ENCODE measurements at places on chromosomes 16 and 17. TPM values are rescaled to one million over a fixed set of nuclear protein-coding genes. Genes with fewer than 3 reads are reported as not detected.

The ZNF385C gene
- 11.8 TPM for total RNA-seq

The COX6A2 gene
- 3.9 TPM for total RNA-seq

The TRPV3 gene
- not detected for total RNA-seq

The OTOA gene
- total RNA-seq = 0.68 TPM

The C17orf78 gene
- total RNA-seq = not detected

The ABCA9 gene
- 5.6 TPM for total RNA-seq

The PDE6G gene
- total RNA-seq = not detected

The ATAD5 gene
- total RNA-seq = 2.0 TPM

The DOC2B gene
- 3.0 TPM for total RNA-seq

The SLFN12L gene
- 1.2 TPM for total RNA-seq

The SLC12A3 gene
- total RNA-seq = 0.23 TPM

The PTGES3L gene
- total RNA-seq = 3.9 TPM

The TBX4 gene
- total RNA-seq = 5.0 TPM

The USP43 gene
- 33.2 TPM for total RNA-seq

The RAB34 gene
- 181 TPM for total RNA-seq

The TBC1D3 gene
- not detected for total RNA-seq

The SMPD3 gene
- 4.7 TPM for total RNA-seq

The TPPP3 gene
- total RNA-seq = 10.0 TPM

The GALR2 gene
- 0.80 TPM for total RNA-seq

The KRT33B gene
- total RNA-seq = not detected

The ZDHHC1 gene
- 69.8 TPM for total RNA-seq

The IGF2BP1 gene
- total RNA-seq = 10.9 TPM

The GCGR gene
- total RNA-seq = not detected

The HOXB9 gene
- 0.68 TPM for total RNA-seq

The KCNH6 gene
- 8.1 TPM for total RNA-seq

The PRSS36 gene
- total RNA-seq = 4.7 TPM

The HP gene
- 3.1 TPM for total RNA-seq

The CCDC92B gene
- 1.9 TPM for total RNA-seq

The KRTAP17-1 gene
- total RNA-seq = not detected

The AOC2 gene
- total RNA-seq = 4.9 TPM

The TIMM22 gene
- total RNA-seq = 15.1 TPM

The TRIM16 gene
- total RNA-seq = 19.7 TPM

The KRTAP2-4 gene
- not detected for total RNA-seq

The SPAG5 gene
- 4.6 TPM for total RNA-seq

The NRN1L gene
- 4.0 TPM for total RNA-seq

The PPP1R27 gene
- total RNA-seq = 1.6 TPM

The KRT32 gene
- not detected for total RNA-seq

The KRT25 gene
- not detected for total RNA-seq

The CLEC18A gene
- total RNA-seq = 8.0 TPM

The KIF19 gene
- 0.36 TPM for total RNA-seq

The TAC4 gene
- total RNA-seq = not detected

The YPEL3 gene
- 164 TPM for total RNA-seq

The CLEC19A gene
- 0.23 TPM for total RNA-seq
